Activated CD4-positive, alpha-beta T cell treated with anti-CD3 and anti-CD28 coated beads for 24 hours (primary cell): ENCODE measurements at places on chromosomes 1 and 21.

DNA sequence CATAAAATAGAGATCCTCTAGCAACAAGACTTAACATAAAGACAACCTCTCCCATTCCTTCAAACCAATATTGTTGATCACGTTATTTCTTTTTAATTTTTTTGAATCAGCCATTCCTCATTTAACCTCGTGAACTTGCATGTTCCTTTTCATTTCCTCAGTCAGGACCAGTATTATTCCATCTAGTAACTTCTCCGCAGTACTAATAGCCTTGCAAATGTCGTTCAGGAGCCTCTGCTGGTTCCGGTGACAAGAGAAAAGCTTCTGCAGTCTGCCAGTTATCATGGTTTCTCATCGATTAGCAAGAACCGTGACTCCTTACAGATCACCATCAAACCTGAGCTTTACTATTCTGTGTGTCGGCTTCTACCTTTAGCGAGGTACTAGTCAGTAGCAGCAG is 3.0 kb downstream of the APP start:
- DNase-seq: no peak

GRCh38 chr1:60257531-60257930 is 184.0 kb upstream of the C1orf87 start:
- no peak for DNase-seq

DNA sequence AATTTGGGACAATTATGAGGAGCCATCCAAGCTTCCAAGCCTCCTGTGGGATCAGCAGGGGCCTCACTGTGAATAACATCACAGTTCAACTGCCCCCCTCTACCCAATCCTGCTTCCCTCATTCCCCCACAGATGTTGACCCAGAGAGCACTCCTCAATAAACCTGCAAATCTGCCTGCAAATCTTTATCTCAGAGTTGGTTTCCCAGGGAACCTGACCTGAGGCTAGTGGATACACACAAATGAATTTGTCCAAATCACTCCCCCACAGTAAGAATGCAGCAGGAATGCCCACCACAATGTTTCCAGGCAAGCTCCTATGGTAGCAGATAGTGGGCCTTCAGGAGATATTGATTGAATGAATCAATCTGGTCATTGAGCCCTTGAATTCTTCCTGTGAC is 56.4 kb upstream of the HIVEP3 start:
- no peak for DNase-seq

GRCh38 chr1:69992594-69992993 is 212.8 kb downstream of the LRRC40 start:
- DNase-seq: no peak

DNA sequence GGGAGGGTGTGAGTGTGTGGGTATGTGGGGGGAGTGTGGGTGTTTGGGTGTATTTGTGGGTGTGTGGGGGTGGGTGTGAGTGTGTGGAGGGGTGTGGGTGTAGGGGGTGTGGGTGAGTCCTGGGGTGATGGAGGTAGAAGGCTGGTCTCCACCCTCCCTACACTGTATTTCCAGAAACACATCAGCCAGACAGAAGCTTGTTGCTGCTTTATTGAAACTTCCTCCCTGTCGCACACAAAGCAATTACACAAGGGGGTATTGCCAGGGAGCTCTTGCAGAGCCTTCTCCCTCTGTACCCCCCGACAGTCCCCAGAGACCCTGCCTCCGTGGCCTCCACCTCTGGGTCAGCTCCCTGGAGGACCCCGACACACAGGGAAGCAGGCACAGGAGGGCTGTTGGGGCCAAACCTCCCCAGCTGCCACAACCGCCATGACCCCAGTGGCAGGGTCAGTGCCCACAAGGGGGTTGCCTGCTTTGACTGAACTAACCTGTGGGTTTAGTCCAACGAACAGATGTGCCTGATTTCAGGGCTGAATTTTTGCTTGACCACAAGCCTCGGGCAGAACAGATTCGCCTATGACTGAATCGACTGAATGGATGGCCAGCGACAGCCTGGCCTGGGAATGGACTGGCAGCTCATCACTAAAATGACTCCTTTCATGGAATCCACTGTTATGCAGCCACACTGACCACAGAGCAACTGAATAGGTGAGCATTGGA is 9.1 kb upstream of the MATN1 start:
- no peak for DNase-seq

GRCh38 chr1:118317842-118318614 is 133.0 kb upstream of the SPAG17 start:
- DNase-seq: no peak

GRCh38 chr1:38451541-38451993 is 405.0 kb upstream of the POU3F1 start:
- DNase-seq: no peak

GRCh38 chr1:114956570-114956969 is 73.1 kb upstream of the TSHB start:
- no peak for DNase-seq

DNA sequence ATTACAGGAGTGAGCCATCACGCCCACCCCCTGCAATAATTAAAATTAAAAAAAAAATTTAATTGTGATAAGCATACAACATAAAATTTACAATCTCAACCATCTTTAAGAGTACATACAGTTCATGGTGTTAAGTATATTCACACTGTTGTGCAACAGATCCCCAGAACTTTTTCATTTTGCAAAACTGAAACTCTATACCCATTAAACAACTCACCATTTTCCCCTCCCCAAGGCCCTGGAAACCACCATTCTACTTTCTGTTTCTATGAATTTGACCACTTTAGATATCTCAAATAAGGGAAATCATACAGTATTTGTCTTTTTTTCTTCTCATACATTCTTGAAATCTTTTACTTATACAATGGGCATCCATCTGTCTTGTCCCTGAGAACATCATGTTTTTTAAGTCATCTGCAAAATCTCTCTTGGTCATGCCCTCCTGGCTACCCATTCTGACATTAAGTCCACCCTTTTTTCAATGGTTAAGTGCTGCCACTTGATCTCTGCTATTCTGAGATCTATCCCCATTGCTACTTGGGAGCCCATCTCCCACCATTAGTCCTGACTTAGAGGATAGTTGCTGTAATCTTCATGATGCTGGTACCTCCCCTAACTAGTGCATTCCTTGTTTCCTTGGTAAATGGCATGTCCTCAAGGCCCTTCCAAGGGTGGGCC is 39.4 kb upstream of the ZFYVE9 start:
- DNase-seq: no peak

DNA sequence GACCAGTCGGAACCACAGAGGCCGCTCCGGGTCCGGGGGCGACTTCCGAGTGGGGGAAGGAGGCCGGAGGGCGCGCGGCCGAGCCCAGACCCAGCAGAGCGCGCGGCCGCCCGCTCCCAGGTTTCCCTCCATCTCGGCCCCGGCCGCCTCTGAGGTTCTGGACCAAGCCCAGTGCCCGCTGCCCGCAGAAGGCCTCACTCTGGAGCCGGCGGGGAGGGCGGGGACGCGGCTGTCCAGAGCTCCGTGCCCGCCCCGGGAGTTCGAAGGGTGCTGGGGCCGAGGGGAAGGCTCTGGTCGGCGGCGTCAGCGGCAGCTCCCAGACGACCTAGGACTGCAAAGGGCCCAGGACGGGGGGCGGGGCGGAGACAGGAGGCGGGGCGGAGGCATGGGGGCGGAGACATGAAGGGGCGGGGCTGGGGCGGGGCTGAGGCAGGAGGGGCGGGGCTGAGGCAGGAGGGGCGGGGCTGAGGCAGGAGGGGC is 48.0 kb upstream of the SLC19A1 start:
- DNase-seq: peak; percentile 75

- DNase-seq: no peak
Observed at GRCh38 chr1:108691128-108691941, 775 bp upstream of the PRPF38B start.

- no peak for DNase-seq
Observed at GRCh38 chr1:59236721-59237545, 60.0 kb upstream of the FGGY start.

DNA sequence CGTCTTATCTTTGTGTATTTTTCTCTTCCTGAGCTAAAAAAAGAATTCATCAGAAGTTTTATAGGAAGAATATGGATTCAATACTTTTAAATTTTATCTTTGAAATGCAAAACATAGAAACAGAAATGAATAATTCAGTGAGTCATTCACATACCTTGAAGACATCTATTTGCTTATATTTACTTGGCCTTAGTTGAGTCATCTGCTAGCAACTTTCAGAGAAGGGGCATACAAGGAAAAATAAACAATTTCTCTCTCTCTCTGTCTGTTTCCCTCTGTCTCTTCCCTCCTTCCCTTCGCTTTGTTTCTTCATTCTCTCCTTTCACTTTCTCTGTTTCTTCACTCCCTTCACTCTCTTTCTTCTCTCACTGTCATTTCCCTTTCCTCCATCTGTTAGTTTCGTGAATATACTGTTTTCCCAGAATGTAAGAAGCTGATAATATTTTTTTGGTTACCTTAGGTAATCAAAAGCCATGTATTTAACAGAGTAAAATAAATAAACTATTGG is 477.2 kb downstream of the BRINP3 start:
- DNase-seq: no peak

DNA sequence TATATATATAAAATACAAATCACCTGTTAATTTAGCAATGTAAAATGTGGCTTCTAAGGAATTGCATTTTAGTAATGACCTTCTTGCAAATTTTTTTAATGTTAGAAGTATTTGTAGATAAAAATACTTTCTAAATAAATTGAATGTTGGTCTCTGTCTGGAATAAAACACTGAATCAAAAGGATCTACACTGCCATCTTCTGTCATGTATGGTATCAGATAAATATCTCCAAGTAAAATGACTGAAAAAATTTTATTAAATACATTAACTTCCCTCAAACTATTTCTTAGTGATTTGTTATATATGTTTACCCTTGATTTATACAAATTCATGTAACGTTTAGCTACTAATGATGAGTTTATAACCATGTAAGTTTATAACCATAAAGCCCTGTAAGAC is 2029.3 kb downstream of the MRPL39 start:
- DNase-seq: no peak

GRCh38 chr21:44872649-44873355 is 688 bp downstream of the PTTG1IP start:
- DNase-seq: no peak

DNA sequence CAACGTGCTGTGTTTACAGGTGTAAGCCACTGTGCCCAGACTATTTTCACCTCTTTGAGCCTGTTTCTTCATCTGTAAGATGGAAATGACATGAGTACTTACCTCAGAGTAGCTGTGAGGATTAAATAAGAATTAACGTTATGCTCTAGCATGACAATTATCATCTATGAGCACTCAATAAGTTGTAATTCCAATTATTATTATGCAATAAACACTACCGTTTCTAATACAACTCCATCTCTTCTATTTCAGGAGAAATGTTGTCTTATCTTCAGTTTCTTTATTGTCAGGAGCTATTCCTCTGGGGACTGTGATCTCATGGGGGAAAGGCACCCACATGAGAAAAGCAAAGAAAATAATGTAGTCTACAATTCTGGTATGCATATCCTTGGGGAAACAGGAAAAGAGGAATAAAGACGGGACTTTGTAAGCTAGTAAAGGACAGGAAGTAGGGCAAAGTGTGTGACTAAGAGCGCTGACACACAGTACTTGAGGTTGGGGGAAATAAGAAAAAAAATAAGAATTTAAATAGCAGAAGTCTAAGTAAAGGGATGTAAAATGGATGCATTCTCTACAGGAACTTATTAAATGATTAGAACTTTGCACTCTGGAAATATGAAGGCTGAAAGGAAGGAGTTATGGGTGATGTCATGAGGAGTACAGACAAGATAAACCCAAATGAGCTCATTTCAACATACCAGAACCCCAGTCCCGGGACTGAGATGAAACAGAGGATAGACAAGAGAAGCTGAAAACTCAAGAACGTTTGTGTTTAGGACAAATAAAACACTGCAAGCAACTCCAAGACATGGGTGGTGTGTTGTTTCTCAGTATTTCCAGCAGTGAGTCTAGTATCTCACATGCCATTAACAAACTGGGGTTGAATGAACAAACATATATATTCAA is 9.8 kb downstream of the PHC2 start:
- DNase-seq: no peak

DNA sequence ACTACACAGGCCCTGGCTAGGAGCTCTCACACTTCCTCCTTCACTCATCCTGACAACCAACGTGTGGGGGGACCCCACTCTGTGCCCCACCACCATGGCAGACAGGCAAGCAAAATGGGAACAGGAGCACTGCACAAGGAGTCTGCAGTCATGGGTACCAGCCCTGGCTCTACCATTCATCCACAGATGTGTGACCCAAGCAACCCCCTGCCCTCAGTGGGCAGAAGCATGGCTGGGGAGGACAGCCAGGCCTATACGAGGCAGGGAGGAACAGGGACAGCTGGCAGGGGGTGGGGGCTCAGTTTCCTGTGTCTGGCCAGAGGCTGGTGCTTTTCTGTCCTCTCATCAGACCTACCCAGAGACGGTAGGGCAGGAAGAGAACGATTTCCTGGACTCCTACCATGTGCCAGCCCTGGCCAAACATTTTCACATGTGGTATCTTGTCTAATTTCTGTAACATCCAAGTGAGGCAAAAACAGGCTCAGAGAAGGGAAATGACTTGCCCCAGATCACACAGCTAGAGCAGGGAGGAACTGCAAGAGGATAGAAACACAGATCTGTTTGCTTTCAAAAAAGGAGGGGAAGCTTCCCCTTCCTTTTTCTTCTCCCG is 178.0 kb downstream of the HIVEP3 start:
- no peak for DNase-seq

GRCh38 chr1:225695578-225696337 is 42.8 kb upstream of the ENAH start:
- DNase-seq: no peak

DNA sequence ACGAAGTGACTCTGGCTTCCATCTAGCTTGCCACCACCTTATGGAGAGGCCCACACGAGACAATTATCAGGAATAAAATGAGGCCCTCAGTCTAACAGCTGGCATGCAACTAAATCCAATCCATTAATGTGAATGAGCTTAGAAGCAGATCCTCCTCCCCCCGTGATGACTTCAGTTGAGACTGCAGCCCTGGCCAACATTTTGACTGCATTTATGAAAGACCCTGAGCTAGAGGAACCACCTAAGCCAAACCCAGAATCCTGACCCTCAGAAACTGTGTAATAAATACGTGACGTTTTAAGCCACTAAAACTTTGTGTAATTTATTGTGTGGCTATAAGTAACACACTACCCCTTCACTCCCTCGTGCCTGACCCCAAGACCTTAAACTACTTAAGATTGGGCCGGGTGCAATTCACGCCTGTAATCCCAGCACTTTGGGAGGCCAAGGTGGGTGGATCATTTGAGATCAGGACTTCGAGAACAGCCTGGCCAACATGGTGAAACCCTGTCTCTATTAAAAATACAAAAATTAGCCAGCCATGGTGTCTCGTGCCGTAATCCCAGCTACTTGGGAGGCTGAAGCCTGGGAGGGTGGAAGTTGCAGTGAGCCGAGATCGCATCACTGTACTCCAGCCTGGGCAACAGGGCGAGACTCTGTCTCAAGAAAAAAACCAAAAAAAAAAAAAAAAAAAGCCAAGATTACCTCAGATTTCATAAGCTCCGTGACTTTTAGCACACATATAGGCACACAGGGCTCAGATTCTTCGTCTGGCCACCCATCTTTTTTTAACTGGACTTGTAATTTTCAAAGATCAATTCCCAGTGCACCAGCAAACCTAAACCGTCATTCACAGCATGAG is 72.5 kb downstream of the ENAH start:
- no peak for DNase-seq

GRCh38 chr1:51214615-51215131 is 21.4 kb upstream of the RNF11 start:
- DNase-seq: no peak

- no peak for DNase-seq
Observed at GRCh38 chr1:75198761-75199160, 64.6 kb downstream of the LHX8 start.
